Endothelial cell of umbilical vein (primary cell): ENCODE measurements at places on chromosomes 7 and 10. TPM values are rescaled to one million over a fixed set of nuclear protein-coding genes. Genes with fewer than 3 reads are reported as not detected.

- no peak for DNase-seq
Measured at GRCh38 chr7:101896316-101896715, 78.9 kb downstream of the CUX1 start.

Gene TMEM225B
- polyA plus RNA-seq, result 0.08 and 0.29 TPM in 2 replicates

DNA sequence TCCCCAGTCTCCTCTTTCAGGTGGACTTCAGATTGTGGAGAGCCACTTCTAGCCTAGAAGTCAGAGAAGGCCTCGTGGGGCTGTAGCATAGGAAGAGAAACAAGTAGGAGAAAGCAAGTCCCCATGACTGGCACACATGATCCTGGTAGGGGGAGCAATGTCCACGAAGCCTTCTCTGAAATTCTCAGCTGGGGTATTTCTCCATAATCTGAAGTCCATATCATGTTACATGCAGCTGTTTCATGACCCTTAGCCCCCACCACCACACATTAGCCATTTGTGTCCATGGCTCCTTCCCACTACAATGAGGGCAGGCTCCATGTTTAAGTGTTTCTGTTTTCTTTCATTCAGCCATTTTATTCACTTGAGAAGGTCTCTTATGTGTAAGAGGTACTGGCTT, 43.2 kb downstream of the LAMB4 start:
- no peak for DNase-seq

Gene GPR85
- 0.41 and 0.54 TPM in 2 replicates for polyA plus RNA-seq

- DNase-seq, result no peak
Measured at GRCh38 chr10:129048513-129048912, 418.5 kb upstream of the MGMT start.

DNA sequence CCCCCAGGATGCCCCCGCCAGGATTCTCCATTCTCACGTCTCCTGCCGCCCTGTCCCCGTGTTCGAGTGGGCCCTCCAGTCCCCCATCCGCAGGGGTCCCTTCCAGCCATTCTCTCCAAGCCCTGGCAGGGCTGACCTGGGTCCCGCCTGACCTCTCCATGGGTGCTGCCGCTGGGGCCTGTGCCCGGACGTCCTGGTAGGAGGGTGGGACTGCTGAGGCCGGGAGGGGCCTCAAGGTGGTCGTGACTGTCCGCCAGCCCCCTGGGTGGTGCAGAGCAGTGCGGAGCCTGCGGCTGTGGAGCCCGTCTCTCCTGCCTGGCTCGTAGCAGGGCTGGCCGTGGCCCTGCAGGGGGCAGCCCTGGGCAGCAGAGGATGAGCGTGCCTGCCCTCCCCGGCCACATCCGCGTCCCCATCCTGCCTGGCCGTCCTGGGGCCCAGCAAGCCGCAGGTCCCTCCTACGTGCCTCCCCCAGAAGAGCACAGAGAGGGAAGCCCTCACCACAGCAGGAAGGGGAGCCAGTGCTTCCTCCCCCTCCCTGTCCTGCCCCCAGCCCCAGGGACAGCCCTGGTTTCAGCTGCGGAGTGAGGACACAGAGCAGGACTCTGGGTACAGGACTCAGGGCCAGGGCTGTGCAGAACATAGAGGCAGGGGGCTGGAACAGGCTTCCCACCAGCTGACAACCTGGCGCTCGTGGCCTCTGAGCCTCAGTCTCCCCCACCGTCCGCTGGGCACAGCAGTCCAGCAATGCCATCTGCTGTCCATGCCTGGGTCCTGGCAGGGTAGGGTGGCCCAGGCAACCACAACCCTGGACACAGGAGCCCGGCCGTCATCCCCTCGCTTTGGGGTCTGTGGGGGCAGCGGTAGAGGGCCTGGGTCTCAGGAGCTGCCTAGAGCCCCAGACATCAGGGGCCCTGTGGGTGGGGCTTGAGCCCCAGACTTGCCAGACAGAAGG, 1.5 kb upstream of the GRIFIN start:
- DNase-seq, result peak; percentile 53

Gene FBXL13
- polyA plus RNA-seq, result 3.9 and 4.0 TPM in 2 replicates

Gene CAMK2B
- polyA plus RNA-seq, result 0.57 and 0.72 TPM in 2 replicates

Gene SLC16A12
- not detected in 2 replicates for polyA plus RNA-seq

Gene MMS19
- 123 and 135 TPM in 2 replicates for polyA plus RNA-seq

DNA sequence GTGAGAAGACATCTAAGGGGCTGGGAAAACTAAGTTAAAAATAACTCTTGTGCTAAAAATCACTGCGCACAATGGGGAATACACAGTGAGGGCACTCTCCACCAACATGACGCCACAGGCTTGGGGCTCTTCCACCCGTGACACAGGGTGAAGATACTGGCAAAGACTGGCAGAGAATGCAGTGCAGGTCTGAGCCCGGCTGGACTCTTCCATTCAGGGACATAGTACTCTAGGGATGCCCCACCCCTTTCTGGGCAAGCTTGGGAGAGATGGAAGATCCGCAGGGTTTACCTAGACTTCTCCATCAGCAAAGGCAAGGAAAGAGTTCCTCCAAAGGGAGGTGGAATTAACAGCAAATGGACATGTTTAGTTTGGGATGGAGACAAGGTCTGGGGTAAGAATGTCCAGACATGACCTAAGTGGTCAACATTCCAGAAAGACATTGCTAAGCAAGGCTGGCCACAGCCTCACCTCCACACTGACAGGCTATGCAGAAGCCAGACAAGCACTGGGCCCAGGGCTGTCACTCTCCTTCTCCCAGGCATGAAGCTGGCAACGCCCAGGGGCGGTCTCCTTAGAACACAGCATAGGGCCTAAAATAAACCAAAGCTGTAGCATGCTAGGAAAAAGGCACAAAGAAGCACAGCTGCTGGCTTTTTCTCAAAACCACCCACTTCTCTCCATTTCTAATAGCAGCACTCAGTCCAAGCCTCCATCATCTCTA, 28.1 kb downstream of the XPNPEP1 start:
- no peak for DNase-seq

- DNase-seq, result no peak
Measured at GRCh38 chr7:130479716-130480400, 12.0 kb upstream of the MEST start.

- DNase-seq, result no peak
Measured at GRCh38 chr7:142753366-142753765, 4.1 kb downstream of the PRSS1 start.

- DNase-seq, result no peak
Measured at GRCh38 chr10:69710008-69710888, 80.2 kb downstream of the FAM241B start.

Gene FAM107B
- 27.0 and 39.2 TPM in 2 replicates for polyA plus RNA-seq

GRCh38 chr7:96243241-96243640, 78.7 kb downstream of the SLC25A13 start:
- DNase-seq, result no peak

Gene PRR15
- polyA plus RNA-seq, result 5.0 and 6.3 TPM in 2 replicates

- peak; percentile 68 for DNase-seq
Measured at GRCh38 chr7:93945756-93946535, 24.4 kb downstream of the GNG11 start.

Gene ADAM8
- 0.49 and 0.51 TPM in 2 replicates for polyA plus RNA-seq

Gene KLF14
- polyA plus RNA-seq, result 0.01 TPM in 1 of 2 replicates, not detected in the other

Gene ST8SIA6
- polyA plus RNA-seq, result 0.40 TPM in 2 replicates

Gene VWA2
- not detected in 2 replicates for polyA plus RNA-seq
